ENCODE measurements at places on chromosomes 1 and 21. TPM values are rescaled to one million over a fixed set of nuclear protein-coding genes. Genes with fewer than 3 reads are reported as not detected.

- H3K27me3 ChIP-seq: peaks cover 10% of the 10 kb centered on the region
- H3K27ac ChIP-seq: no peak overlapping the region
- no peaks in the 10 kb centered on the region for H3K4me1 ChIP-seq
- no peak for DNase-seq
- no peaks in the 10 kb centered on the region for H3K36me3 ChIP-seq
- H3K4me3 ChIP-seq: no peak overlapping the region
These were observed 80.8 kb downstream of the STUM start for GRCh38 chr1:226629210-226629895.

DNA sequence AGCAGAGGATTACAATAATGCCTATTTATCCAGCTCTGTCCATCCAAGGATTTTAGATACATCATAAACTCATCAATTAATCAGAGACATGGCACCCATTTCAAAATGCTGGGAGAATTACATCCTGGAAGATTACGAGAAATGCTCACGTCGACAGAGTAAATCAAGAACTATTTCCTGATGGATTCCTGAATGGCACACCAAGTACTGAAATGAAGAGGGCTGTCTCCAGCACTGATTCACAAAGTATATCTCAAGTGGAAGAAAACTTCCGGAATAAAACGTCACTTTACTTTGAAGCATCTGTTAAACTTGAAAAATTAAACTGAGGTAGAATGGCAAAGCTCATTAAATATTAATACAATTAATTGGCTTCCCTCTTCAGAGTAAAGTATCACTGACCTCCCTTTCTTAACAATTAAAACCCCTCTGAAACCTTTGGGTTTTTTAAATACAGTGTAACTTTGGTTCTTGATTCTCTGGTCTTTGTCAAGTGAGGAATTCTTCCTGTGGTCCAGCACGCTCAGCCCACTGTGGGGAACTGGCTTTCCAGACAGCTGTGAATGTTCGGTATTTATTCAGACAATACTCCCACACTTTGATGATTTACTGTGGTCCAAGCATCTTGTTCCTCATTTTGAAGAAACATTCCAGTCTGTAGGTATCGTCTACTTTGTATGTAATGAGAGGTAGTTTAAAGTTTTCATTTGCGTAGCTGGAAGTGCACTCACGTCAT is 288.0 kb downstream of the NFIA start:
- no peak overlapping the region for H3K4me3 ChIP-seq
- no peak for DNase-seq
- H3K27ac ChIP-seq: no peak overlapping the region
- no peaks in the 10 kb centered on the region for H3K4me1 ChIP-seq
- H3K27me3 ChIP-seq: no peaks in the 10 kb centered on the region

HJV gene
- 0.32 TPM for total RNA-seq

- H3K27me3 ChIP-seq: no peaks in the 10 kb centered on the region
- no peak overlapping the region for H3K4me3 ChIP-seq
- H3K27ac ChIP-seq: no peak overlapping the region
- no peaks in the 10 kb centered on the region for H3K4me1 ChIP-seq
- no peaks in the 10 kb centered on the region for H3K36me3 ChIP-seq
These were observed 61.4 kb downstream of the FASLG start for GRCh38 chr1:172720339-172720738.

DNA sequence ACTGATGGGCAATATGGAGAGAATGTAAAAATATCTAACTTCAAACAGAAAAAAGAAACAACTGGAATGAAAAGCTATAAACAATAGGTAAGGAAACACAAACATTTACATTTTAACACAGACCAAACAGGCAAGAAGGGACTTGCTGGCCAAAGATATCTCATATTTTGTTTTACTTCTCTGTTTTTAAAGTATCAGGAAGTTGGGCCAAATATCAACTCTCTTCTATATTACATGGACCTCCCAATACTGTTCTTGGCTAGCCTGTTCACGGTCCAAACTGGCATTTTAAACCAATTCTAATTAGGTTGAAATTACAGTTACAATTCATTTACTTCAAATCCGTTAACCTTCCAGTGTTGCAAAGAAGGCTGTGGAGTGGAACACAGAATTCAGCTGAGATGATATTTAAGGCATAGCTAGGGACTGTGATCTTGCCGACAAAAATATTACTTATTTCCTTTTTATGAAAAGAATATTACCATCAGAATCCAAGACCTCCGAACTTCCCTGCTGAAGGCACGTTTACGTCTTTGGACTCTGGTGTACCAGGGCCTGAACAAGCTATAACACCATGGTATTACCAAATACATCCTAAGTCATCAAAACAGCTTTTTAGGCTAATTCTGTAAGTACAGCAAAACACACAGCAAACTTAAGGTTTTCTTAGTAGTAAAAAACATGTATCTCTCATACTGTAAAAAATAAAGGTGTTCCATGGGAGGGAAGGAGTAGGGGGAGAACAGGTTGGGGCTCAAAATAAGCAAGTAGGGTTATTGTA is 165.4 kb downstream of the RUNX1 start:
- no peaks in the 10 kb centered on the region for H3K36me3 ChIP-seq
- no peak overlapping the region for H3K4me3 ChIP-seq

FCRL4 gene
- not detected for total RNA-seq

- H3K4me3 ChIP-seq: no peak overlapping the region
- no peaks in the 10 kb centered on the region for H3K4me1 ChIP-seq
- H3K36me3 ChIP-seq: no peaks in the 10 kb centered on the region
These were observed 308.6 kb downstream of the TPR start for GRCh38 chr1:186066411-186066810.

GRCh38 chr1:219472596-219472995 is 140.3 kb downstream of the ZC3H11B start:
- H3K4me1 ChIP-seq: no peaks in the 10 kb centered on the region
- no peak overlapping the region for H3K4me3 ChIP-seq
- no peak overlapping the region for H3K27ac ChIP-seq

RHBDL2 gene
- 0.84 TPM for total RNA-seq

DNA sequence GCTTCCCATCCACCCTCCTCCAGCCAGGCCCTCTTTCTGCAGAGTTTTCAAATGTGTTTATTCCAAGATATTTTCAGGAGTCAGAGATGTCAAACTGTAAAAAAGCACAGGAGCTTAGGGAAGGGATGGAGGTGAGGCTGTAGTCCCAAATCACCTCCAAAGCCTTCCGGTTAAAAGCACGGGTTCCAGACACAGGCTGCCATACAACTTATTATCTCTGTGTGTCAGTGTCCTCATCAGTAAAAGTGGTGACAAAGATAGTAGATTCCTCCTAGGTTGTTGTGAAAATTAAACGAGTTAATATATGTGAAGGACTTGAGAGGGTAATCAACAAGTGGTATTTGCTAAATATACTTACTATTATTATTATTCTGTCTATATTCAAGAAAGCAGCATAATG is 15.1 kb downstream of the S100A7A start:
- no peaks in the 10 kb centered on the region for H3K4me1 ChIP-seq
- DNase-seq: no peak
- H3K27me3 ChIP-seq: no peaks in the 10 kb centered on the region
- H3K27ac ChIP-seq: no peak overlapping the region
